ENCODE measurements at places on chromosomes 12 and 14.

DNA sequence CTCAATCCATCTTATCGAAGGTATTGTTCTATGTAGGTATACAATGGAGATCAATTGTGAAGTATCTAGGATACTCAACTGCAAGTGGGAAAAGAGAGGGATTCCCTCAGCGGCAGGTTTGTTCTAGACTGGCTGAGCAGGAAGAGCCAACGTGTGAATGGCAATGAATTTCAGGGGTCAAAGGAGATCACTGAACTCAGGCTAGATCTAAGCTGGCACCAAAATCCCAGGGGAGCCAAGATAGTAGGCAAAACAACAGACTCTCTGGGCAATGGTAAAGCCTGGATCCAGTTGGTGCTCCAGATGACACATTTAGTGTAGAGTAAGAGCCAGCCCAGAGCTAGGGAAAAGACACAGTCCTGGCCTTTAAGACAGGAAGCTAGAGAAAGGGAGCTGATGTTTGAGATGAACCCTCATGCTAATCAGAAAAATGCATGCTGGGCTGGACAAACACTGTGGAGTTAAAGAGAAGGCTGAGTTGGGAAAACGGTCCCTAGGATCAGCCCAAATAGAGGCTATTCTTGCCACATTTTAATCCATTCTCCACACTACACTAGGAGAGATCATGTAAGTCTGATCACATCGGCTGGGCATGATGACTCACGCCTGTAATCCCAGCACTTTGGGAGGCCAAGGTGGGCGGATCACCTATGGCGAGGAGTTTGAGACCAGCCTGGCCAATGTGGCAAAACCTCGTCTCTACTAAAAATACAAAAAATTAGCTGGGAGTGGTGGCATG lies 45.6 kb downstream of the EFCAB11 start:
- no peak for ATAC-seq

GRCh38 chr14:22561661-22562579 lies 27.1 kb downstream of the DAD1 start:
- ATAC-seq = no peak

DNA sequence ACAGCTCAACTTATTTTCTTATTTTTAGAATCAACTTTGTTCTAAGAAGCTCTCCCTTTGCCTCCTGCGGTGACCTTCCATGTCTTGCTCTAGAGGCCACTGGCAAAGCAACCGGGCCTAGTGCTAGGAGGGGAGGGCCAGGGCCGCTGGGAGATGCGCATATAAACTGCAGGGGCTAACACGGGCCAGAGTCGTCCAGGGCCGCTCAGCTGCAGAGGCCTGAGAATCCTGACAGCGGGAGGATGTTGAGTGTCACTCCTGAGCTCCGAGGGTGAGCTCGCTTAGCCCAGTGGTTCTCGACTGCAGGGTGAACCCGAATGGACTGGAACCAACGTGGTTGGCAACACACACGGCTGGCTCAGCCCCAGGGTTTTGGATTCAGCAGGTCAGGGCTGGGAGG lies 6.5 kb upstream of the PIWIL1 start:
- no peak for ATAC-seq

GRCh38 chr12:144650-145284 lies 69.2 kb downstream of the SLC6A12 start:
- ATAC-seq = no peak

- no peak for ATAC-seq
These were observed 95.4 kb upstream of the SLCO1C1 start for GRCh38 chr12:20599757-20600156.
